ENCODE measurements at places on chromosomes 5 and 9.

DNA sequence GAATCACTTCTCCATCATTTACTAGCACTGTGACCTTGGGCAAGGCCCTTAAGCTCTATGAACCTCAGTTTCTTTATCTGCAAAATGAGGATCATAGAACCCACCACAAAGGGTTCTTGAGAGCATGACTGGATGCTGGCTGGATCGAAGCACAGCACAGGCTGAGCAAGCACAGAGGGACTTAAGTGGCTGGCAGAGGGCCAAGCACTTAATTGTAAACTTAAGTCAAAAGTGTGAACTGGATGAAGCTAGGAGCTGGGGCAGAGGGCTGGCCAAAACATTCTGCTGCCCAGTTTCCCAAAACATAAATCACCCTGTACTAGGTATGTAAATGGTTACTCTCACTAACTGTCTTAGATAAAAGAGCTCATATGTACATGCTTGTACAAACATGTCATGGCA, 112.3 kb upstream of the WWC1 start:
- no peak for DNase-seq

- DNase-seq: no peak
These were observed at the start of gene SLC6A19 for GRCh38 chr5:1201327-1202025. SLC6A19 (plus strand) TSS chr5:1201595; CDS start chr5:1201651, 56 bp downstream.

DNA sequence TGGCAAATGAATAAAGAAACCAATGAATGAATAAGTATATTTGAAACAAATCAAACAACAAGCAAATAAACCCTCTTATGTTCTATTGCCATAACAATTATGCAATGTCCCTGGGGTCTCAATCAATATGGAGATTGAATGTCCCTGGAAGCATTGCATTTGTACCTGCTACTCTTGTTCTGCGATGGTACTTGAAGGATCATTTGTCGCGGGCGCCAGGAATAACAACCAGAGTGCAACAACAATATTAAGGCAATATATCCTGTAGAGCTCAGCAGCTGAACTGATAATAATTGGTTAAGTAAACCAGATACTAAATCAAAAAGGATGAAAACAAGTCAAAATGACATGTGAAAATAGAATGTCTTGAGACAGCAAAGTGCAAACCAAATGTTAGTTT, 1001.9 kb upstream of the NUDT12 start:
- DNase-seq: no peak

DNA sequence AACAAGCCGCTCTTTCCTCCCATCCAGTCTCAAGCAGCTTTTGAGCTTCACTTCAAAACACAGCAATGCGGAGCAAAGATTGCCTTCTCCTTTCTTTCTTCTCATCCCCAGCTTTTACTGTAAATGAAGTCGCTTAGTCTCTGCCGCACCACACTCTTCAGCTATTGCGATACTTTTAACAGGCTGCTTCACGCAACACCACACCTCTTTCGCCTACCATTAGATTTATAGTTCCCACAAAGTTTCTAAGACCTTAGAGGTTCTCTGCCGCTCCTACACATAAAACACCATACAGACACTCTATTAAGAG, 711 bp downstream of the PGGT1B start:
- no peak for DNase-seq

- DNase-seq: no peak
These were observed 69.6 kb downstream of the FBXL17 start for GRCh38 chr5:108312258-108312657.

- no peak for DNase-seq
These were observed 39.2 kb downstream of the GRAMD2B start for GRCh38 chr5:126462239-126463014.

GRCh38 chr5:35103637-35104299, 56.0 kb upstream of the AGXT2 start:
- no peak for DNase-seq

DNA sequence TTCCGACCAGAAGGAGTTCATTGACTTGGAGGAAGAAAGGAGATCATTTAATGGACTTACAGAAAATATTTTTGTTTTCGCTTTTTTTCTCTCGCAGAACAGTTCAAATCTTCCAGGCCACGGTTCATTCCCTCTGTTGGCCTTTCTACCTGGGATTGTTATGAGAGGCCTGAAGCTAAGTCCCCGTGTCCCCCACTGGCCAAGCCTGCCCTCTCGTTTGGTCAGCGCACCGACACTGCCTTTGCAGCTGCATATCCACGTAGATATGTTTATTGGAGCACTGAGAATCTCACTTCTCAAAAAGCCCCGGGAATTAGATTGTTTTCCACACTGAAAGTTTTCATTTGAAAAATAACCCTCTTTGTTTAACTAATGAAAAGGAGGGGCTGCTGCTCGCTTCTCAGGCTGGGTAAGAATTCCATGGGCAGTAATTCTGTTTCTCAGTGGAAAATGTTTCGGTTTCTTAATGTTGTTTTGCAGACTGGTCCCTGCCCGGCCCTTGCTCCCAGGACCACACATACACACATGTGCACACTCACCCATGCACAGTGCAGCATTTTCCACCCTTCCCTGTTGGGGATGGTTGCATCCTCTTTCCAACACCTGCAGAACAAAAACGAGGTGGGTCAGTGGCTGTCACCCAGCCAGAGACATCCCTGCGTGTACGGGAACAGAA, 655.7 kb downstream of the BNC2 start:
- no peak for DNase-seq

DNA sequence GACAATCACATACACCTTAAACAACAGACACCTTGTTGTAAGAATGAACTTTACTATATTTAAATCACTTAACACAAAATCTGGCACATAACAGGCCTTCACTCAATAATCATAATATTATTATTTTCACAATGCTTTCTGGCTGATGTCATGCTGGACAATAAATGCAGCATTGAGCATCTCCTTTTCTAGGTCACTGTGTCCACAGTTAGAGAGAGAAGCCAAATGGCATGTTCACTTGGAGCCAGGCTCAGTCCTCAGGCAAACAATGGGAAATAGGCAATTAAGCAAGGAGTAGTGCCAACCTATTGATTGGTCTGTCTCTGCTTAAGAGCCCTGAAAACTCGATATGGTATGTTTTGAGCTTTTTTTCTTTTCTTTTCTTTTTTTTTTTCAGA, 50.6 kb upstream of the KLF4 start:
- DNase-seq: no peak

DNA sequence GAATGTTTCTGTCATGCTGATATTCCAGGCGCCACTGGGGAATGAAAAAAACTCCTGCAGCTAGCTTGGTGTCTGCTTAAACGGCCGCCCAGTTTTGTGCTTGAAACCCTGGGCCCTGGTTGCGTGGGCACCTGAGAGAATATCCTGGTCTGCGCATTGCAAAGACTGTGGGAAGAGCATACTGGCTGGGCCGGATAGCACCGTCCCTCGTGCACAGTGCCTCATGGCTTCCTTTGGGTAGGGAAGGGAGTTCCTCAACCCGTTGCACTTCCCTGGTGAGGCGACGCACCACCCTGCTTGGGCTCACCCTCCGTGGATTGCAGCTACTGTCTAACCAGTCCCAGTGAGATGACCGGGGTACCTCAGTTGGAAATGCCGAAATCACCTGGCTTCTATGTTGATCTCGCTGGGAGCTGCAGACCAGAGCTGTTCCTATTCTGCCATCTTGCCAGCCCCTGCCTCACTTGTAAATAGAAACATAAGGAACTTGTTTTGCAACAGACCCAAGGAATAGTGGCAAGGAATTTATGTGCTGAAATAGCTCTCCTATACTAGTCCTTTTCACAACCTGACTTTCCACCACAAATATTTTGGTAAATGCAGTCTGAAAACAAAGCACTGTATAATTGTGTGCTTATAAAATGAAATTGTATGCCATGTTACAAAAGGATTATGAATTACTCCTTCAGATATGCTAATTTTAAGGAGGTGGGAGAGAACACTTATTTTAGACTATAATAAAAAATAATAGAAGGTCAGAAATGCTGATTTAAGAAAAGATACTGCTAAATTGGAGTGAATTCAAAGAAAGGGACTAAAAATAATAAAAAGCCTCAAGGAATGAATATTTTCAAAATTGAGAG, 90.3 kb downstream of the ADAMTSL1 start:
- DNase-seq: no peak

DNA sequence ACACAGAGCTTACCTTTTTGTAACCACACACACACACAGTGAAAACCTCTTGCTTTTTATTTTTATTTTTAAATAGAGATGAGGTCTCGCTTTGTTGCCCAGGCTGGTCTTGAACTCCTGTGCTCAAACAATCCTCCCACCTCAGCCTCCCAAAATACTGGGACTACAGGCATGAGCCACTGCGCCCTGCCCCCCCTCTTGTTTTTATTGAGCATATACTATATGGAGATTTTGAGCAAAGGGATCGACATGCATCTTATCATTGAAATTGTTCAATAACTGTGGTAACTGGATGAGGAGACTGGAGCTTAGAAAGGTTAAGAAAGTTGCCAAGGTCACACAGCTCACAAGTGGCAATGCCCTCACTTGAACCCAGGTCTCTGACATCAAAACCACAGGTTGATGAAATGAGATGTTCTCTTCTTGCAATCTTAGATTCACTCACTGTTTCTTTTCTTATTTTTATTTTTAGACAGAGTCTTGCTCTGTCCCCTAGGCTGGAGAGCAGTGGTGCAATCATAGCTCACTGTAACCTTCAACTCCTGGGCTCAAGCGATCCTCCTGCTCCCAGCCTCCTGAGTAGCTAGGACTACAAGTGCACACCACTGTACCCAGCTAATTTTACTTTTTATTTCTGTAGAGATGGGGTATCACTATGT, 26.8 kb upstream of the STXBP1 start:
- no peak for DNase-seq

DNA sequence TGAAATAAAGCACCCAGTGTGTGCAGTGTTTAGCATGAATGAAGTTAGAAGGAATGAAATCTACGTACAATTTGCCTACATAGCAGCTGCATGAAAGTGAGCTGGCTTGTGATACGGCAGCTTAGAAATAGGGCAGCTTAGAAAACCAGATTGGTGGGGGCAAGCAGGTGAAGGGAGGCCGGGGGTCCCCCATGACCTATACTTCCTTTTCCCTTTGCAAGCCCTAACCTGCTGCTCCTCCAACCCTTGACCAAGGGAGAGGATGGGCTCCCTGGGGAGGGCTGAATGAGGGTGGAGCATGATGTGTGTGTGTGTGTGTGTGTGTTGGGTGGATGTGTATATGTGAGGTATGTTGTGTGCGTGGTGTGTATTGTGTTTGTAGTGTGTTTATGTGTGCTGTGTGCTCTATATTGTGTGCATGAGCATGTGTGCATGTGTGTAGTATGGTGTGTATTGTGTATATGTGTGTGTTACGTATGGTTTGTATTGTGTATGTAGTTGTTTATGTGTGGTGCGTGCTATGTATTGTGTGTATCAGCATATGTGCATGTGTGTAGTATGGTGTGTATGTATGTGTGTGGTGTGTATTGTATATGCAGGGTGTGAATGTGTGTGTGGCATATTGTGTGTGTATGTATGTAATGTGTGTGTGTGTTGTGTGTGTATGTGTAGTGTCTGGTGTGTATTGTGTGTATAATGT, 72.1 kb downstream of the TENT4A start:
- no peak for DNase-seq

DNA sequence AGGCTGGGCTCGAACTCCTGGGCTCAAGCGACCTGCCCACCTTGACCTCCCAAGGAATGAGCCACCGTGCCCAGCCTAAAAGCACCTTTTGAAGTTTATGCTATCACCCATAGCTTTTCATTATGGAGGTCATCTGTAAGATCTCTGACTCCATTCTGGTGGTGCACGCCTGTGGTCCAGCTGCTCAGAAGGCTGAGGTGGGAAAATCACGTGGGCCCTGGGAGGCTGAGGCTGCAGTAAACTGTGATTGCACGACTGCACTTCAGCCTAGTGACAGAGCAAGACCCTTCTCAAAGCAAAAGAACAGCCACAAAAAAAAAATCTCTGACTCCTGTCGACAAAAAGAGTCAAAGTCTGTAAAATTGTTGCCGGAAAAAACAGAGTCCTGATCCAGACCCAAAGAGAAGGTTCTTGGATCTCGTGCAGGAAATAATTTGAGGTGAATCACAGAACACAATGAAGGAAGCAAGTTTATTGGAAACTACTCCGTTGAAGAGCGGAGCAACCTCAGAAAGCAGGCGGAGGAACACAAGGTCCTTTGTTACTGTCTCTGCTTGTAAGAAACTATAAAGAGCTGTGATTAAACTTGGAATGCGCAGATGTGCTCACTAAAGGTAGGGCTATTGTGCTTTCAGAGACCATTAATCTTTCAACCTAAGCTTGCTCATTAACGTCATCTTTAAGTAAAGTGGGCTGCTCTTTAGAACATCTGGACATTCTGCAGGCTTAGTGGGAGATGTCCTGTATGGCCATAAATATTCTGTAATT, 2.0 kb upstream of the HAUS6 start:
- peak; percentile 86 for DNase-seq

DNA sequence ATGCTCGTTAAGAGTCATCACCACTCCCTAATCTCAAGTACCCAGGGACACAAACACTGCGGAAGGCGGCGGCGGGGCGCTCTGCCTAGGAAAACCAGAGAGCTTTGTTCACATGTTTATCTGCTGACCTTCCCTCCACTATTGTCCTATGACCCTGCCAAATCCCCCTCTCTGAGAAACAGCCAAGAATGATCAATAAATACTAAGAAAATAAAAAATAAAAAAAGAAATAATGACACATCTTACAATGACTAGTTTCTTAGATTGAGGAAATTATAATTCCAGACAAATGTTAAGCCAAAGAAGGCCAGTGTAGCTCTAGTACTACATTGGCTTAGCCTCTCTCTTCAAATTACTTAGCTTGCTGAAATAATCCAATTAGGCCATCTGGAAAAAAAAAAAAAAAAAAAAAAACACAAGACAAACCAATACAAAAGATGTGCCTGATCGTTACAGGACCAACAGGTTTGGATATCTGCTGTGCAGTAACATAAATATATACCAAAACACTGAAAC, 58.0 kb downstream of the ANXA2R start:
- DNase-seq: no peak

GRCh38 chr5:39368116-39368515, 3.8 kb upstream of the C9 start:
- no peak for DNase-seq

DNA sequence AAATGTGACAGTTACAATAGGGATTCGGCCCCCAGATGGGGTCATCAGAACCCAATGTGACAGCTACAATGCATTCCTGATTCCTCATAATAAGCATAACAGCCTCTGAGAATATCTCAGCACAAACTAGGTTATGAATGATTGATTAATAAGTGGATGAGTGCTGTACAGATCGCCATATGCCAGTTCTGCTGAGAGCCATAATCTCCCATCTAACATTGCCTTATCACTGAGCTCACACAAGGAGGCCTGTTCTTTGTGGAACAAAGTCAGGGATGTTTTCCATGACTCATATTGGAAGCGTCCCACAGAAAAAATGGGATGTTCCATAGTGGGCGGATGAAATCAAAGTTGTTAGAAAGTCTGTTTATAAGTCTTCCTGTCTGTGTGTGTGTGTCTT, 89.6 kb downstream of the KIF4B start:
- DNase-seq: no peak

DNA sequence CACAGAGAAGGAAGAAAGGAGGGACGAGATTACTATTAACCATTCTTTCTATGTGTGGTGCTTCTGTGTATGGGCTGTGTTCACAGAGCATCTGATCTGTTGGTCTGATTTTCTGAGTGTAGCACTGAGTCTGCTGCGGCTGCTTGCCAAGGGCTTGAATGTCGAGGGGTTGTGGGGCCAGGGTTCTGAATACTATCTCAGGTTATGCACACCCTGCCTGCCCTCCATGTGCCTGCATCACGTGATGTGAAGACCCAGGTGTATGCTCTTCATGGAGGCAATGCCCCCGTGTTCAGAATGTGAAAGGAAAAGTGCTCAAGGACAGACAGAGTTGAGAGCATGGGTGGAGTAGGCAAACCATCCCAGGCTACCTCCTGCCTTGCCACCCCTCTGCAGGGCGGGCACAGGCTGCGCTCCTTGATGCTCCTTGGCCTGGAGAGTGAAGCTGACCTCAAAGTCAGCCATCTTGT, 254.9 kb downstream of the FANCC start:
- DNase-seq: no peak

- no peak for DNase-seq
These were observed 159.7 kb downstream of the MUSK start for GRCh38 chr9:110828264-110828663.
